ENCODE measurements at places on chromosomes 16 and 17. TPM values are rescaled to one million over a fixed set of nuclear protein-coding genes. Genes with fewer than 3 reads are reported as not detected.

Gene SGF29
- 7.1 TPM for total RNA-seq

- DNase-seq, result peak; percentile 96
These were observed at the start of gene DCAKD for GRCh38 chr17:45051060-45051719. TSS of gene DCAKD (minus strand) at chr17:45051632. CDS start at chr17:45034885, 16,747 bp downstream.

DNA sequence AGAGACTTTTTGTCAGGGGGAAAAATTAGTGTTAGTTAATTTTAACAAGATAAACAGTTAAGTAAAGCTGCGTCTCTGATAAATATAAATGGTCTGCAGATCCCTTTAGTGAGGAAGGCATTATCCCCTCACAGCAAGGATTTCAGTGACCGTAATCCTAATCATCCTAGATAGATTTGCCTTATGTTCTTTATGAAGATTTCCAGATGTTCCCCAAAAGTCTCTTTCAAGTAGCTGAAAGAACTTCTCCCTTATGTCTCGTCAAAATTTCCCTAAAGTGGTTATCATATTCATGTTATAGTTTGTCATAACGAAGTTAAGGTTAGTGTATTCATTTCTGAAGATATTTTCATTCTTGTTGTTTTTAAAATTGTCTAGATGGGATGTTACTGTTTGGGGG, 5.6 kb downstream of the MOSMO start:
- DNase-seq, result no peak

Gene TVP23C
- total RNA-seq, result 9.2 TPM

Gene NPIPB13
- 0.78 TPM for total RNA-seq

DNA sequence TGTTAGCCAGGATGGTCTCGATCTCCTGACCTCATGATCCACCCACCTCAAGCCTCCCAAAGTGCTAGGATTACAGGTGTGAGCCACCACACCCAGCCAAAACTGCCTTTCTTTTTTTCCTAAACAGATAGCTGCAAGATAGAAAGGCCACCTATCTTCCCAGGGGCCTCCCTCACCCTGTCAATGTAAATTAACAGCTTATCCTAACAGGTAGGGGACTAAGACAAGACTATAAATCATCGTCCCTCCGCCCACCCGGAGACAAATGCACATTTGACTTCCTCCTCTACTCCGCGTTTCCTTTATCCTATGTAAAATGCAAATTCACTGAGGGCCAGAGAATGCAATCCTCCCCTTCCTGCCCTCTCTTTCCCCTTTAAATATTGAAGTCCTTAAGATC, 71.4 kb downstream of the MARF1 start:
- no peak for DNase-seq

DNA sequence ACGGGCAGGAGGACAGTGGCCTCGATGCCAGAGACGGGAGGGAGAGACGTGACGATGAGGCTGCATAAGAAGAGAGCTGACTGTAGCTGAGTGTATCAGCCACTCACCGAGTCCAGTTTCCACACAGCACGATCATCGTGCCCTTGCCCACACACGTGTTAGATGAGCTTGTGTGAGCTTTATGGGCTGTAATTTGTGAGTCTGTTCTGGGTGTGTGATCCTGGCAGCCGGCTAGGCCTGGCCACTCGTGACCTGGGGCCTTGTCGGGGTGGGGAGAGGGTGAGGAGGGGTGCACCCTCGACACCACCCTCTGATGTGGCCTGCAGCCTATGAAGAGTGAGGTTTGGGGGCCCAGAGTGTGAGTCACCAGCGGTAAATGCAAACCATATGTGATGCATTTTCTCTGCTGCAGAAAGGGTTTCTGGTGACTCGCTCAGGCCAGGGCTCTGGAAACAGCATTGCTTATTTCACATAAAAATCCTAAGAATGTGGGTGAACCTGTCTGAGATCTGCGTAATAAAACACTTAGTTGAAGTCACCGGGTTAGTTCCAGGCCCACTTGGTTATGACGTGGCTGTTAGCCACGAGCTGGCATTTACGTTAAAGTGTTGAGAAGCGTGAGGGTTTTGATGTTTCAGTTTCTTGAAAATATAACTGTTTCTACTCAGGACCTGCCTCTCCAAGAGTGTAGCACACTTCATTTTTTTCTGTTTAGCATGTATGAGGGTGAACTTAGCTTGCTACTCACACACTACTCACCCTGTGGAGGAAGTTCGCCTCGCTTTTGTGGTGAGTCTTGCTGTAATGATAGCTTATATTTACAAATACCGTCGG, 4.2 kb downstream of the METRNL start:
- DNase-seq, result peak; percentile 61

Gene ASIC2
- 2.4 TPM for total RNA-seq

DNA sequence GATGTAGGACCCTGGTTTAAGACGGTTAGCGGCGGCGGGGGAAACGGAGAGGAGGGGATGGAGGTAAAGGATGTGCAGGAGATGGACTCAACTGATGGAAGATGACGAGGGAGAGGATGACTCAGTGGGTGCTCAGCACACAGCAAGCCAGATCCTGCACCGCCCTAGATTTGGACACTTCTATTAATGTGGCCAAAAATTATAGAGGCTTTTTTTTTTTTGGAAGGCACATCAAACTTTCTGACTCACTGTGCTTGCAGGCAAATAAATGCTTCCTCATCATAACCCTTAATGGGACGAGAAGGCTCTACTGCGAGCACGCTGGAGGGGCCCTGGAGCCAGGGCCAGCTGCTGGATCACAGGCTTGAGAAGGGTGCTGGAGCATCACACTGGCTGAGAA, 36.0 kb downstream of the RTN4RL1 start:
- DNase-seq, result peak; percentile 29

DNA sequence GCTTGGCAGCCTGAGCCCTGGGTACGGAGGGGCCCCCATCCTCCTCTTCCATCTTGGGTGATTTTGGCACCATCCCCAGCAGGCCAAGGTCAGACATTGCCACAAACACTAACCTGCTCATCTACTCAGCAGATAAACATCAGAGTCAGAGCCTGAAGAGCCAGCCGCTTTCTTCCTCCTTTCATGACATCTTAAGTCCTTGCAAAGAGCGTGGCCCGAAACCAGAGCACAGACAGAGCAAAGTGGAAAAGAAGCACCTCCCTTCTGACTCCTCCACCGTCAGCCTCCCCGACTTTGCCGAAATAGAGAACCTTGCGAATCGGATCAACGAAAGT, 60.4 kb upstream of the RPH3AL start:
- no peak for DNase-seq

GRCh38 chr17:29091606-29092289, 48.8 kb downstream of the PIPOX start:
- DNase-seq, result no peak

- no peak for DNase-seq
These were observed 510.2 kb downstream of the CDH13 start for GRCh38 chr16:83136924-83137323.

- no peak for DNase-seq
These were observed 152.6 kb downstream of the PRKCA start for GRCh38 chr17:66455060-66455459.

Gene FGF11
- total RNA-seq, result 0.06 TPM

DNA sequence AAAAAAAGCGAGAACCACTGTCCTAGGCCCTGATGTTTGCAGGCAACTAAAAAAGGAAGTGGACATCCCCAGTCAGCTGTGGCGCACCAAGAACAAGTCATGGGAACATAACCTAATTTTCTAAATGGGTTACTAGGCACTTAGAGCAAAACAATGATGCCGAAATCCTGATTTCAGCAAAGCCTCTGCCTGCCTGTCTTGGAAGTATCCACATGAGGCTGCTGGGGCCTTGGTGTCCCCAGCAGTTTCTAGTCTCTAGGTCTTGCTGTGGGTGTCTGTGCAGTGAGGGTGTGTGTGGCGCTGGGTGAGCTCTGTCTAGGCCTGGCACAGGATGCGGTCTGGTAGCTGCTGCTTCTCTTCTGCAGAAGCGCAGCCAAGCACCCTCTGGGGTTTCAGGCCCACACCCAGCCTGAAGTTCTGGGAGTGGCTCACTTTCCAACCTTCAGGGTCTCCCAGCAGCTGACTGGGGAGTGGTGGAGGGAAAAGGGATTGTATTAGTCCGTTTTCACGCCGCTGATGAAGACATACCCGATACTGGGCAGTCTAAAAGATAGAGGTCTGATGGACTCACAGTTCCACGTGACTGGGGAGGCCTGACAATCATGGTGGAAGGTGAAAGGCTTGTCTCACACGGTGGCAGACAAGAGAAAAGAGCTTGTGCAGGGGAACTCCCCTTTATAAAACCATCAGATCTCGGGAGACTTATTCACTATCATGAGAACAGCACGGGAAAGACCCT, 21.1 kb downstream of the STH start:
- no peak for DNase-seq

GRCh38 chr16:86508947-86509758, 1.2 kb upstream of the FOXF1 start:
- peak; percentile 76 for DNase-seq

- DNase-seq, result no peak
These were observed 142.5 kb downstream of the IRX3 start for GRCh38 chr16:54143934-54144571.

DNA sequence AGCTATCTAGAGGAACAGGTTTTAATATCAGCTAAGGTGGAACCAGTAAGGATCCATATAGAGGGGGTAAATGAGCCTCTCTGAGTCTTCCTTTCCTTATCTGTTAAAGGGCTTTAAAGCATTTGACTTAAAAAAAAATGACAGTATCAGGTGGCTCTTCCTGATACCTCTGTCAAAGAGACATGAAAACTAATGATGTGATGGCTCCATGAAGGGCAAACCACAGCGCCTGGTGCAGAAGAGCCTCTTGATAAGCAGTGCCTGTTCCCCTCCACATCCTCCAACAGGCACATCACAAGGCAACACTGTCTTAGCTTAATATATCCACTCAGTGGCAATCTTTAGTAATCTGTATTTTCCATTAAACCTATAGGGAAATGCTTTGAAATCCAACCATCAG, 68.9 kb downstream of the USP31 start:
- no peak for DNase-seq

Gene CES3
- 2.2 TPM for total RNA-seq

GRCh38 chr16:54585094-54585997, 298.8 kb upstream of the IRX3 start:
- no peak for DNase-seq

DNA sequence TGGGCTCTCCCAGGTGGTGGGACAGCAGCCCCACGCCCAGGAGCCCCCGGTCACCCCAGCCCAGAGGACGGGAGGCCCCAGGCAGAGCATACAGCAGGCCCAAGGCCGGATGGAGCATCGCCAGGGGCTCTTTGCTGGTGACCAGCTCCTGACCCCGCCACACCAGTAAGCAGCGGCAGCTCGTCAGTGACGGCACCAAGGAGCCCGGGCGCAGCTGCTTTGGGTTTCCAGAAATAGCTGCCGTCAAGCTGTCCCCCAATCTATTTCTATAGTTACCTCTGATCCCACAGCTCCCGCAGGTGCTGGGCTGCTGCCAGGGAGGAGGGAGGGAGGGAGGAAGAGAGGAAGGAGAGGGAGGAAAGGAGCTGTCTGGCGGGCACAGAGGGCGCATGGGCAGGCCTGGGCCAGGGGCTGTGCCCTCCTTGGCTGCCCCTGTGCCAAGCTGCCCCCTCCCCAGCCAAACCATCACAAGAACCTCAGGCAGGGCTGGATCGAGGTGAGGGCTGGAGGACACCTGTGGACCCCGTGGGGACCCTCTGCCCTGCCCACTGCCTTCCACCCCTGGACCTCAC, 10.8 kb upstream of the RASD1 start:
- DNase-seq, result no peak

GRCh38 chr17:9814337-9814945, 7.4 kb downstream of the GSG1L2 start:
- DNase-seq, result no peak

Gene SPN
- total RNA-seq, result not detected

DNA sequence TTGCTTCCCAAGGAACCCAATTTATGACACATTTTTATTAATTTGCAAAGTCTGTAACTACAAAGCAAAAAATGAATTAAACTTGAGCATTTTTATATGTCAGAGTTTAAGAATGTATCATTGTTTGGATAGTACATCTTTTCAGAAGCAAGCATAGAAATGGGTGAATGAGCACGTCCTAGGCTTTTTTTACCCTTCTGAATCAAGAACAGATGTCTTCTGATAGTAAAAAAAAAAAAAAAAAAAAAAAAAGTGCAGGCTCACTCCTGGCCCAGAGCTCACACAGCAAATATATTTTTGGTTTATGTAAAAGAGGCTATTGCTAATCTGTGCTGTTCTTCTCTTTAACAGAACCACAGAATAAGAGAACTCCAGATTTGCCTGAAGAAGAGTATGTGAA, 6.3 kb downstream of the TERF2IP start:
- no peak for DNase-seq

DNA sequence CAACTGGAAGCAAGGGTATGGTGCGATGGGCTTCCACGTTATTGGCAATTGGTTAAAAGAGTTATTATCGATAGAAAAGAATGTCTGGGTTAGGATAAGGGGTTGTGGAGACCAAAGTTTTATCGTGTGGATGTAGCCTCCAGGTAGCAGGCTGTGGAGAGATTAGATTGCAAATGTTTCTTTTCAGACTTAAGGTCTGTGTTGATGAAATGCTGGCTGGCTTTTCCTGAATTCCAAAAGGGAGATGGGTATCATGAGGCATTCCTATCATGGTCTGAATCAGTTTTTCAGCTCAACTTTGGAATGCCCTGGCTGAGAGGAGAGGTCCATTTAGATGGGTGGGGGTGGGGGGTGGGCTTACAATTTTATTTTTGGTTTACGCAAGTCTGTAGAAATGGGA, 395.0 kb upstream of the RBFOX1 start:
- no peak for DNase-seq

Gene RGS11
- 3.6 TPM for total RNA-seq

- DNase-seq, result peak; percentile 91
These were observed 3.7 kb upstream of the MYL4 start for GRCh38 chr17:47205419-47205963.

Gene CD7
- not detected for total RNA-seq

Gene MPV17L
- total RNA-seq, result not detected

GRCh38 chr17:69058165-69058564, 2.6 kb downstream of the ABCA9 start:
- DNase-seq, result no peak

DNA sequence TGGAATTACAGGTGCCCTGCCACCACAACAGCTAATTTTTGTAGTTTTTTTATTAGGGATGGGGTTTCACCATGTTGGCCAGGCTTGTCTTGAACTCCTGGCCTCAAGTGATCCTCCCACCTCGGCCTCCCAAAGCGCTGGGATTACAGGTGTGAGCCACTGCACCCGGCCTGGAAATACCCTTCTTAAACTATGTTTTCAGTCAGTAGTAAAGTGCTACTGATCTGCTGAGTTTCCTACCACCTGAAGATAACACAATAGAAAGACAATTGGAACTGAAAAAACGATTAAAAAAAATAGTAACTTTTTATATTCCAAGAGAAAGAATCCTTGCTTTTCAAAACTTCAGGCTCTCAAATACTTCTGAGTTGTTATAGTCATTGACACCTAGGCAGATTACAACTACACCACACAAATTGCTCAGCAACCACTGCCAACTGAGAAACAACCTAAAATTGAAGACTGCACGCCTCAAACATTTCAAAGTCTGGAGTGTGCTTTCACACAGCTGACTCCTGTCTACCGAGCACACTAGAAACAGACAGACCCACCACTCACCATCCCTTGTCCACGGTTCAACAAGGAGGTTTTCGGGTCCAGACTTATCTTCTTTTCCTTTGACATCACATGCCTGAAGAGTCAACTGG, 40.9 kb downstream of the ZZEF1 start:
- DNase-seq, result no peak

GRCh38 chr17:7589204-7589868, 558 bp downstream of the SOX15 start:
- DNase-seq, result no peak

- DNase-seq, result no peak
These were observed 40.7 kb upstream of the STH start for GRCh38 chr17:45958307-45958706.

Gene ZNF652
- total RNA-seq, result 19.7 TPM

GRCh38 chr16:69309316-69309715, 1.8 kb upstream of the VPS4A start:
- DNase-seq, result no peak
